ENCODE measurements at places on chromosomes 1 and 21.

GRCh38 chr1:115170377-115170776, 81.1 kb upstream of the TSPAN2 start:
- no peak for DNase-seq

- no peak for DNase-seq
Measured at GRCh38 chr1:182596934-182597333, 7.3 kb downstream of the RGS16 start.

GRCh38 chr1:48222501-48223242, at the start of gene SLC5A9:
TSS of gene SLC5A9 (plus strand) at chr1:48222716. CDS start at chr1:48222737, 21 bp downstream.
- DNase-seq: no peak

DNA sequence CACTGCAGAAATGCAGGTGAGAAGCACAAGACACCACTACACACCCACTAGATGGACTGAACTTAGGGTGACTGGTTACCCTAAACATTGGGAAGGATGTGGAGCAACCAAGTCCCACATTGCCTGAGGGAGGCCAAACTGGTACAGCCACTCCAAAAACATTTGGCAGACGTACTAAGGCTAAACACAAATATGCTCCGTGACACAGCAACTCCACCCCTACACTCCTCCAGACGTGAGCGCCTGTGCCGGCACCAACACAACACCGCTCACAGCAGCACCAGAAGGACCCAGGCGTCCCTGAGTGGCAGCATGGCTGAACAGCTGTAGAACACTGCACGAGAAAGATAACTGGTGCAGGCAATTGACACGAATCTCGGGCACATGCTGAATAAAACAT, 14.7 kb downstream of the PTTG1IP start:
- no peak for DNase-seq

GRCh38 chr1:200103966-200104583, 76.6 kb downstream of the NR5A2 start:
- DNase-seq: no peak

DNA sequence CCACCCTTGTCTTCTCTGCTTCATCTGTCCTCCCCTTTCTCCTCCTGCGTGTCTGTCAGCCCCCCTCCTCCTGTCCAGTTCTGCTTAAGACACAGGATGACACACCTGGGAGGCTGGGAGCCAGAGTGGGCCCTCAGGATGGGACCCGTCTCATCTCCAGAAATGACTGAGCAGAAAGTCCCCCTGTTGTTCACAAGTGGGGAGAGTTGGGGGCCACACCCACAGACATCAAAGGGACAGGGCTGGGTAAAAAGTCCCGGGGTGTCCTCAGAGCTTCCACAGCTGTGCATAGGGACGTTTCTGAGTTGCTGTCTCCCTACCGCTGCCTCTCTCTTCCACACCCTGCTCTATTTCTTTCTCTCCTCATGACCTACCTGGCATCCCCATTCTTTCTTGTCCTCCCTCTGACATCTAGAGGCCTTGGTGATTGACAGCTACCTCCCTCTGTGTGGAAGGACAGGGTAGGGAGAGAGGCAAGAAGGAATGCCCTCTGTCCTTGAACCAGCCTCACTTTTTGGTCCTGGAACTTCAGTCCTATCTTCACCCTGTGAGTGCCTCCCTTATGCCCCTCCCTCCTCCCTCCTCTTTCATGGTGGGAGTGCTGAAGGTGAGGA, 19.5 kb upstream of the SH2D2A start:
- DNase-seq: no peak

DNA sequence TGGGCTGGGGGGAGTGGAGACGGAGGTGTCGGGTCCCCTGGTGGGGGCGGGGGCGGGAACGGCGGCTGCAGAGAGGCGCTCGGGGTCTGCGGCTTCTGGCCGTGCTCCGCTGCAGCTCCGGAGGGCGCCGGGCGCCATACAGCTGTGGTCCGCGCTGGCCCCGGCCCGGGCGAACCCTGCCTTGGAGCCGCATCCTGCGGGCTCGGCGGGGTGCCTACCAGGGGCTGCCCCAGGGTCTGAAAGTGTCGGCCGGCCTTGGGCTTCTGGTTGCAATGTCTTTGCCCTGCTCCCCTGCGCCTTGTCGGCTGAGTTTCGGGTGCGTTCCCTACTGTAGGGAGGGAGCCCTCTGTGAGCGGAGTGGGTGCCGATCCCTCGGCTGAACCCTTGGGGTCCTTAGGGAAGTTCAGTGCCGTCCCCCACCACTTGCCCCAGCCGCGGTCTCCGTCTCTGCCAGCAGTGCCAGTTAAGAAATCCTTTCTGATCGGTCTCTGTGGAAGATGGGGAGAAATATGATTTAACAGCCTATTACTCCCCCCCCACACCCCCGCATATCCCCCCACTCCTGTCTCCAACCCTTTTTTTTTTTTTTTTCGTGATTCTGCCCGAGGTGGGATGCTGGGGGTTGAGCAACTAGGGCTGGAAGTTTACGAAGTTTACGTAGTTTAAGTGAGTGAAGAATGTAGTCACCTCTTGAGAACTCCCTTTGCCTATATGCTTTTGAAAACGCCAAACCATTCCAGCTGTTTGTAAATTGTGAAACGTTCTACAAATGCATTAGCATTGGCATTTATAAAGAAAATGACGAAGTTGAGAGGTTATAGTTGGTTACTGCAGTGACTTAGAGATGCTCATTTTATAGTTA, 588 bp downstream of the NEXN start:
- DNase-seq: no peak

- DNase-seq: no peak
Measured at GRCh38 chr1:11678442-11678841, 2.5 kb downstream of the MAD2L2 start.

DNA sequence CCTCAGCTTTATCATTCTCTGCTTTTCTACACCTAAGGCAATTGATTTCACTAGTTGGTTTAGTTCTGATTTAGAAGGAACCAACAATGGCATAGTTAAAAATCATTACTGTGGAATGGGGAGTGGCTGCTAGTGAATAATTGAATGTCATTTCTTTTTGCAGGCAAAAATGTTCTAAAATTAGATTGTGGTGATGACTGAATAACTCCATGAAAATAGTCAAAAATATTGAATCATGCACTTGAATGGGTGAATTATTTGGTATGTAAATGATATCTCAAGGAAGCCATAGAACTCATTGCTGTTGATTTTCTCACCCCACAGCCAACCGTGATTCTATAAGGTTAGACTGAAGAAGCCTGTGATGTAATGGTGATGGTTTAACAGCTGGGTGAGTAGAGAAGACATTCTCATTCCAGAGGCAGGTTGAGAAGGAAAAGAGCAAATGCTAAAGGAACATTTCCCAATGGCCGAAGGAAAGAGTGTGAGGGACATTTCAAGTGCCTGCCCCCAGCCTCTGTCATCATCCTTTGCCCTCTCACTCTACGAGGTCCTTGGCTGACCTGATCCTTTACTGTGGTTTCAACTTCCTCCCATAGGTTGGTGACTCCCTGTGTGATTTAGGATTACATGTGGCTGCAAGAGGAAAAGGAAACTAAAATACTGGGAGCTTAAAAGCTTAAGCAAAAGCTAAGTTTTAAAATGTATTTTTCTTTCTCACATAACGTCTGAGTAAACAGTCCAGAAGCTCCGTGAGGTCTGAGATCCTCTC, 12.5 kb downstream of the OVAAL start:
- no peak for DNase-seq

GRCh38 chr1:92080128-92080985, at the start of gene BTBD8:
TSS of gene BTBD8 (plus strand) at chr1:92080345. CDS start at chr1:92080572, 227 bp downstream.
- peak; percentile 72 for DNase-seq

- DNase-seq: no peak
Measured at GRCh38 chr21:29520171-29520570, 221.4 kb downstream of the BACH1 start.
